Stomach (tissue), 19 donors: ENCODE measurements at places on chromosomes 2 and 18.

- peak; percentile 70 for DNase-seq
These were observed 88.6 kb upstream of the EML6 start for GRCh38 chr2:54634564-54635511.

GRCh38 chr2:28695245-28695647 lies 56.4 kb upstream of the PPP1CB start:
- DNase-seq = no peak

DNA sequence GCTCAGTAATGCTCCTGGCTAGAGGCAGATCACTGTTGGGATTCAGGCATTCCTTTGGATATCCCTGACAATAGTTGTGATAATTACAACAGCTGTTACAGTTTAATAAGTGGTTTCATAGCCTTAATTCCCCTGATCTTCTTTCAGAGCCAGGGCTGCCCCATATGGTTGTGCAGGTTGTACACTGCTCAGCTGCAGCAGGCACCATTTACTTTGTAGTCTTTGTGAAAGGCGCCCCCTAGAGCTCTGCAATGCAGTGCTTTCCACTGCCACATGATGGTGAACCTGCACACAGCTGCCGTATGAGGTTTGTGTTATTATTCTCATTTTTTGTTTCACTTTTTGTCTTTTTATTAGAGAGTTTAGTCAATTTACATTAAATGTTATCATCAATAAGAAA lies 239.1 kb downstream of the KCNS3 start:
- no peak for DNase-seq

DNA sequence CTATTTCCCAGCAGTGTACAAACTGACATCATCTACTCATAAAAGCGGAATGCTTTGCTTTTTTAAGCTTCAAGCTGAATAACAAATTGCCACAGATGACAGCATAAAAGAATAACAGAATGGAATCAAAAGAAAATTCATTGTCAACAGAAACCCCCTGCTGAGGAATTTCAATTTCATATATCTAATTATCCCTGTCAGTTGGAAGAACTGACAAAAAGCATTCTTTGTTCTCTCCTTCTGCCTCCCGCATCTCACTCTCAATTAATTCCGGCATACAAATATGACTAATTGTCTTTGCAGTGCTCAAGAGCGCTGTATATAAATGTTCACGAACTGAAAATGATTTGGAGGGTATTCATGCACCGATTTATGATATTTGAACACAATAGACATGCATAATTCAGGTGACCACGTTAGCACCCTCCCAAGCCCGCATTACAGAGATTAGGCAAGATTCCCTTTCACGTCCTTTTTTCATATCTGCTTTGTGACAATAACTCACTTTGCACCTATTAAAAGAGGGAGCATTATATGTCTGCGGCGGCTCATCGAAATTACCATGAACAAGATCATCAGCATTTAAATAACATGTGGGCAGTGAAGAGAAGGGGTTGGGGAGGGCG lies 277.7 kb upstream of the SALL3 start:
- DNase-seq = no peak

DNA sequence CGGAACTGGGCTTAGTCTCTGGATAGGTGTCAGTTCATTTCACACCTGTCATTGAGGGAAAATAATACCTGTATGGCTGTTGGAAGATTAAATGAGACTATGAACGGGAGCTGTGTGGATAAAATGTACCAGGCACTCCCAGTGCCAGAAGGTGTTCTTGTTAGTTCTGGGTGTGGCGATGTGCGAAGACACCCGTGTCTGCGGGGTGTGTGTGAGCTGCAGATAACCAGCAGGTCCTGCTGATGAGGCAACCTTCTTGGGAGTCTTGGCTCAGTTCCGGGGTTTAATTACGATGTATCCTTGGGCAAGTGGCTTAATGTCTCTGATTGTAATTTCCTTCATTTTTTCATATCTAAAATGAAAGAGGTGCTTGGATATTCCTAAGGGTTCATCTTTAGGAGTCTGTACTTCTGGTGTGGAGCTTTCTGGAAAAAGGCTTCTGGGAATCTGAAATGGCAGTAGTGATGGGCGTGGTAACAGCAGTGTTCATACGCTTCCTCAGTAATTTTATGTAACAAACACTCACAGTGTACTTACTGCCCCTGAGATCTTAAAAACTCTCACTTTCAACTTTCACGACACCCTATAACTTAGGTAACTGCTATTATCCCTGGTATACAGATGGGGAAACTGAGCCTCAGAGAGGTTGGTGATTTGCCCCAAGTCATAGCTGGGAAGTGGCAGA lies 35.0 kb downstream of the NEDD4L start:
- peak; percentile 41 for DNase-seq

GRCh38 chr2:100119235-100119634 lies 23.2 kb downstream of the AFF3 start:
- no peak for DNase-seq

DNA sequence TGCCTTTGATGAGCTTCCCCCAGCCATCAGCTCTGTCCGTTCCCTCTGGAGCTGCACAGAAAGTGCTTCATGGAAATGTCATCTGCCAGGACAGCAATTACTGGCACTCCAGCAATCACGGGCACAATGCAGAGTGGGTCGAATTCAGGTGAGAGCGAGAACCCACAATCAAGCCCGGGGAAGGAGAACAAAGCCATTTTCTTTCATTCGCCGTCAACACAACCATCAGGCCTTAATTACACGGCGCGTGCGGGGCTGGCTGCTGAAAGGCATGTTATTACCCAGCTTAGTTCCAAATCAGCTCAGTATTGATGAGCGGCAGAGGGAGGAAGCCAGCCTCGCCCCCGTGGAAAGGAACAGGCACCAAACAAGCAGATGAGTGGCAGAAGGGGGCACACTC lies 143.9 kb downstream of the MYT1L start:
- no peak for DNase-seq
